Foreskin keratinocyte (primary cell): ENCODE measurements at places on chromosomes 11 and 22. TPM values are rescaled to one million over a fixed set of nuclear protein-coding genes. Genes with fewer than 3 reads are reported as not detected.

Gene SYT12
- 0.10 and 0.25 TPM in 2 replicates for total RNA-seq

Gene MS4A7
- total RNA-seq: not detected in 2 replicates

Gene KIAA0930
- 108 and 112 TPM in 2 replicates for total RNA-seq

Gene FREY1
- 0.14 and 0.31 TPM in 2 replicates for total RNA-seq

Gene SPA17
- total RNA-seq: 20.9 and 22.3 TPM in 2 replicates

Gene PGA5
- not detected in 2 replicates for total RNA-seq

DNA sequence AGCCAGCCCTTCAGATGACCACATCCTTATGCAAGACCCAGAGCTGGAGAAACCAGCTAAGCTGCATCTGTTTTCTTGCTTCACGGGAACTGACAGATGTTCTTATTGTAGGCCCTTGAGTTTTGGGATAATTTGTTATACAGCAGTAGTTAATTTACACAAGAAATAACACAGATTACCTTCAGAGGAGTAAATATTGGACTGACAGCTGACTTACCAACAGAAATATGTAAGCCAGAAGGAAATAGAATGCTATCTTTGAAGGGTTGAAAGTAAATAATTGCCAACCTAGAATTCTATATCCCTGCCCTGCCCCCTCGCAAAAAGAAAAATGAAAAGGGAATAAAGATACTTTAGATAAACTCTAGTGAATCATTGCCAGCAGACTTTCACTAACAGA, 124.1 kb downstream of the WNT7B start:
- no peak for DNase-seq

- no peak for DNase-seq
These were observed 32.9 kb downstream of the IFT27 start for GRCh38 chr22:36743011-36743410.

- DNase-seq: no peak
These were observed 61.6 kb downstream of the KREMEN1 start for GRCh38 chr22:29134448-29134847.

DNA sequence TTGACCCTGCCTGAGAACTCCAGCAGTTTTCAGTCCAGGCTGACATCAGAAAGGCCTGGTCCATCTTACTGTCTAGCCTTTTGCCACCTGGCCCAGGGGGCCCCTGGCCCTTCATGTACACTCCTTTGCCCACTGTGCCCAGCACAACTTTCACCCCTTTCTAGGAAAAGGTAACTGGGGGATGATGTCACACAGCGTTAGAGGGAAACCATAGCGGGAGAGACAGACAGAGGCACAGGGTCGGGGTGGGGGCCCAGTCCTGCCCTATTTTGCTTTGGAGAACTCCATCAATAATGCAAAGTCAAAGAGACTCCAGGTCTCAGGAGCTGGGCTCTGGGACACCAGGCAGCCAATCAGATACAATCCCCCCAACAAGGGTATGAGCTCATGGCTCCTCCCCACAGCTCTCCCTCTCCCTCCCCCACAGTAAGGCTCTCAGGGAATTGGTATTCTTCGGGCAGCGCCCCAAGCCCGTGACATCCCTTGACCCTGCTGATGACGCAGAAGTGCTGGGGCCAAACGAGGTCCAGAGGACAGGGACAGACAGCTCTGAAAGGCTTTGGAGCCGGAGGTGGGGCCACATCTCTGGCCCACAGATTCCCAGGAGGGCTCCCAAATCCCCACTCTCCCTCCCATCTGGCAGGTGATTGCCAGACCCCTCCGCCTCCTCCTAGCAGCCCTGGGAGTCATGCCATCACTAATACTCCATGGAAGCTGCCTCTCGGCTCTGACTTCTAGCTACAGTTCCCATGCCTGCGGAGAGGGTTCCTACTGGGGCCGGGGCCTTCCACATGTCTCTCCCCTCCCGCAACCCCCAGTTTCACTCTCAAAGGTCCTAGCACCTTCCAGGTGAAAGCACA, 5.9 kb downstream of the USP2 start:
- DNase-seq: no peak

- DNase-seq: no peak
These were observed 5.3 kb downstream of the TUBA8 start for GRCh38 chr22:18115906-18116371.

GRCh38 chr11:65435981-65436411, 13.4 kb downstream of the NEAT1 start:
- DNase-seq: no peak

GRCh38 chr22:47251911-47252310, 489.5 kb downstream of the TBC1D22A start:
- DNase-seq: no peak

DNA sequence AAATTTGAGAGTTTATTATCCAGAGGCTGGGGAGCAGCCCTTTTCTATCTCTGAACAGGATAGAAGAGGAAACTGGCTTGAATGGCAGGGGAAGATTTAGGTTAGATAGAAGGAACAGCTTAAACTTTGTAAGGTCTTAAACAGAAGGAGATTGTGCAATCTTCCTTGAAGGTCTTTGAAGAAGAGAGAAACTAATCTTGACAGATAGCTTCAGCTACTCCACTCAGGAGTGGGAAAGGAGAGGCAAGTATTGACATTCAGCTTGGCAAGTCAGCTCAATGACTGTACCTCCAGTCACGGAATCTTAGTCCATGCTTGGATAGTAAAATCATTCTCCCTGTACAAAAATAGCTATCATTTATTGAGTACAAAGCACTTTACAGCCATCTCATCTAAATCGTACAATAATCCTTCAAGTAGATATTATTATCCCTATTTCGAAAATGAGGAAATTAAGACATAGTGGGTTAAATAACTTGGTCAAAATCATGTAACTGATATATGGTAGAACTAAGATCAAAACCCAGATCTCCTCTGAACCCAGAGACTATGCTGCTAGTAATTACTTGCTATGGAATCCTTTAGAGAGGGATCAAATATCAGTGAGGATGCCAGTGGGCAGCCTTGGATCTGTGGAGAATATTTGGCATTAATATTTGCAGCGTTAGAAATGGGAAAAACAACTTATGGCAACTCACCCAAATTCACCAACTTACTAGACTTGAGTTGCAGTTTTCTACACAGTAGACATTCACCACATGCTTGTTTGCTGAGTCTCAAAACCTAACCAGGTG, 14.6 kb downstream of the C11orf97 start:
- DNase-seq: no peak
